Posterior cingulate gyrus (tissue), 11 donors: ENCODE measurements at places on chromosomes 12 and 14.

GRCh38 chr12:124653169-124653931 lies 85.9 kb upstream of the NCOR2 start:
- DNase-seq: no peak

DNA sequence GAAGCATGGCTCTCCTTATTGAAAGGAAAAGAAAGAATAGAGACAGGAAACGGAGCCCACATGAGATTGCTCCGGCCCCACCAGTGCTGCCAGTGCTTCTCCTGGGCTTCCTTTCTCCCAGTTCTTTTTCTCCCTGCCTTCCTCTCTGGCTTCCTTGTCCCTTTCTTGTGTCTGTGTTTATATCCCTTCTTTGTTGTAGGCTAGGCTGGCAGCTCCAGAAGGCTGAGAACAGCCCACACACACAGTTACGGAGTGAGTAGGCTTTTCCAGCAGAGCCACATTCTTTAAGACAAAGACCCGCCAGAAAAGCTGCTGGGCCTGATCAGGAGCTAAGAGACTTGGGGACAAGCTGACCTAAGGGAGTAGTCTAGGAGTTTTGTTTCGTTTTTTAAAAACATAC lies 13.0 kb downstream of the CIPC start:
- DNase-seq: no peak

- no peak for DNase-seq
Observed at GRCh38 chr12:1916371-1917171, 1.9 kb downstream of the CACNA2D4 start.

DNA sequence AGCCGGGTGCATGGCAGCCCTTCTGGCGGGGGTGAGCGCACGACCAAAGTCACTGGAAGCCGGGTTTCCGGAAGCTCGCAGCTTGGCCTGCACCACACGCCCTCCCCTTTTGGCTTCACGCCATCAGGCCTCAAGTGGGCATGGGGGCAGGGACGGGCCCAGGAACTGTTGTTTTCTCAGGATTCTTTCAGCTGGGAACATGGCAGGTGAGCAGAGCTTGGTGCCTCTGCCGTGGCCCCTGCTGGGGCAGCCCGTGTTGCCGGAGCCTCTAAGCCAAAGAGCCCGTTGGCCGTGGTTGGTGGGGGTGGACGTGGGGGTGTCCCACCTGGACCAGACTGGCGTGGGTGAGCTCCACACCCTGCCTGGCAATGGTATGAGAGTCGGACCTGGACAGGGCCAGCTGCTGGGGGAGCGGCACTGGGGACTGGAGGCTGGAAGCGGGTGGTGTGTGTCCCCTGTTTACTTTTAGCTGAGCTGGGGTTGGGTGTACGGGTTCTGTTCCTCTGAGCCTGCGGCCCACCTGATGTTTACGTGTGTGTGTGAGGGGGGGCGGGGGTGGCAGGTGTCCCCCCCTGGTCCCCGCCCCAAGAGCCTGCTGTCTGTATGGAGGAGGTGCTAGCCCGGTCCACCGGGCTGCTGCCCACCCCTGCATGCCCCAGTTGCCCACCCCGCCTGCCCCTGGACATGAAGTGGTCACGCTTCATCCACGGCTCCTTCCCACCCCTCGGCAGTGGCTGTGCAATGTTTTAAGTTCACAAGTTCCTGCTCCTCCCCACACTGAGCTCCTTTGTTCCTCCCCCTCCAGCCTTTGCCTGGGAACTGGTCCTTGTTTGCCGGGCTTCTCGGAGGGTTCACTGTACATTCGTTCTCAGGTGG lies 28.7 kb upstream of the PLD4 start:
- DNase-seq: no peak

GRCh38 chr12:85325442-85325841 lies 45.4 kb downstream of the ALX1 start:
- no peak for DNase-seq

- no peak for DNase-seq
Observed at GRCh38 chr12:121628037-121628436, 1.7 kb downstream of the ORAI1 start.
